ENCODE measurements at places on chromosomes 16 and 17. TPM values are rescaled to one million over a fixed set of nuclear protein-coding genes. Genes with fewer than 3 reads are reported as not detected.

RNF112 gene
- 0.26 TPM for total RNA-seq

NATD1 gene
- 1.5 TPM for total RNA-seq

NACA2 gene
- not detected for total RNA-seq

- DNase-seq: no peak
Observed at GRCh38 chr17:34384822-34385605, 22.0 kb upstream of the CCL1 start.

DNA sequence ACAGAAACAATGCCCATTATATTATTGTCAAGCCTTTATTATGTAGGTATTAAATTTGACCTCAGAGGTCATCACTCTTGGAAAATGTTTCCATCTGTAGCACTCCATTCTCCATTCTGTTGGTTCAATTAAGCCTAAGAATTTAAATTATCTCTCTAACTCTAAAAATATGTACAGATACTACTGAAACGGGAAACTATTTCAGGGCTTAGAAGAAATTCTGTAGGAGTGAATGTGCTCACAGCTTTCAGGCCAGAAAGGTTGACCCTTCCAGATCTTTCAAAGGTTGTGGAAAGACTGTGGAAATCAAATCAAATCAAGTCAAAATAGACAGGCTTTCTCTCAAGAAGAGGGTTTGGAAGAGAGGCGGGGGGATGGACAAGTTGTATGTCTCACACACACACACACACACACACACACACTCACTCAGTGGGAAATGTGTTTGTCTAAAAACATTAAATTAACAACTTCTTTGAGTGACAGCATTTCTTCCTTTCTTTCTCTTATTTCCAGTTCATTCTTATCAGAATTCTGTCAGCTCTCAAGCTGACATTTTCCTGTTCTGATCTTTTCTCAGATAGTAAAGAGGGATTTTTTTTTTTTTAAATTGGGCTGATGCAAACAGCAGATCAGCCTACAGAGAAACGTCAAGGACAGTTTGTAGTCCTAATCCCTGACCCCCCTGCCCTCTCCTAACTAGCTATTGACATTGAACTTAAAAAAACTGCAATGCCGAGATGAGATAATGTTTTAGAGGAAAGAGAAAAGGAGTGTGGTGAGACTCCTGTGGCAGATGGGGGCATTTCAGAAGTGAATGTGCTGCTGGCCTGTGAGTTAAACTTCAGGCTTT, 139.0 kb upstream of the ZFHX3 start:
- no peak for DNase-seq

Measured in activated CD4-positive, alpha-beta T cell treated with anti-CD3 and anti-CD28 coated beads for 36 hours (primary cell).